ENCODE measurements at places on chromosomes 5 and 9.
A peak's percentile ranks its signal among the peaks of the same experiment; 100 is the strongest.

GRCh38 chr5:76952795-76953536 lies at the start of gene CRHBP:
Gene CRHBP (plus strand): TSS chr5:76953045. CDS start chr5:76953135, 90 bp downstream.
- peaks cover 43% of the 10 kb centered on the region for H3K27me3 ChIP-seq
- H3K27ac ChIP-seq: no peak within 1 kb of the TSS
- H3K36me3 ChIP-seq: no peaks in the 10 kb centered on the region
- peak within 1 kb of the TSS; percentile 16 for H3K4me3 ChIP-seq
- no peak for DNase-seq

DNA sequence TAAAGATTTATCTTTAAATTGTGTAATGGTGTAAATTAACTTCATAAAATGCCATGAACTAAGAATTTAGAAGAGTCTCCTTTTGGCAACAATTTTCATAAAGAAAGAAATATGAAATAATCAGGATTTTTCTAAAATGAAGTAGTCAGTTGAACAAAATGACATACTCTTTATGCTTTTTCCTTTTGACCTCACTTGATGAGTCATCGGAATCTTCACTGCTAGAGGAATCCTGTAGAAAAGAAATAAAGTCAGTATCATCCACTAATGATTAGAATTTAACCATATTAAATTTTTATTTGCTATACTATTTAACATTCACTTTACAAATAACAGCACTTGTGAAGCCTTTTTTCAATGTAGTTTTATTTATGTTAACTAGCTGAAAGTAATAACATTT lies 26.1 kb downstream of the CHD1 start:
- H3K4me3 ChIP-seq: no peak overlapping the region
- H3K27me3 ChIP-seq: no peaks in the 10 kb centered on the region
- H3K27ac ChIP-seq: no peak overlapping the region
- peaks cover 27% of the 10 kb centered on the region for H3K4me1 ChIP-seq
- H3K36me3 ChIP-seq: peaks cover 82% of the 10 kb centered on the region

DNA sequence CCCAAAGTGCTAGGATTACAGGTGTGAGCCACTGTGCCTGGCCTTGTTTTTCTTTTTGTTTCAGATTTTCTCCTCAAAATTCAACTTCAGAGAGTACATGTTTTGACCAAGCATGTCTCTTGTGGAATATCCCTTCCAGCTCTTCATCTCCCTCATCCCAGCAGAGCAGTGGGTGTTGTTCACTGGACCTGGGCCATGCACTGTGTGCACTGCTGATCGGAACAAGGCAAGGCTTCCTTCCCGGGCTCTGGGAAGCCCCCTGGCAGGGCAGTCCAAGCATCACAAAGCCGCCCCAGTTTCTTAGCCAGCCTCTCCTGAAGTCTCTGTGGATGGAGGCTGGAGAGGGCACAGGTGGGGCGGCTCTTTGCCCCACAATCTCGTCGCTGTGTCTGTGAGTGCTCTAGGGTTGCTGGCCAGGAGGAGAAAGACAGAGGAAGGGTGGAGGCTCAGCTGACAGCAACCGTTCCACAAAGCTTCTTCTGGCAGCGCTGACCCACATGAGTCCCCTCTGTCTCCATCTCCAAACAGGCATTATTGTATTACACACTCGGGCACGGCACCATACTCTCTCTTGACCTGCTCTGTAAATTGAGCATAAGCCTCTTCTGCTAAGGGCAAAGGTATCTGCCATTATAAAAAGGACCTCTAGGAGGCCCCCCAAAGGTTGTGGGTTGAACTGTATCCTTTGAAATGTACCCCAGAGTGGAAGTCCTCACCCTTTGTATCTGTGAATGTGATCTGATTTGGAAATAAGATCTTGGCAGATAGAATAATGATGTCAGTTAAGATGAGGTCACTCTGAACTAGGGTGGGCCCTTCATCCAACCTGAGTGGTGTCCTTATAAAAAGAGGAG lies 89.6 kb downstream of the TARS1 start:
- H3K4me1 ChIP-seq: no peaks in the 10 kb centered on the region
- H3K36me3 ChIP-seq: no peaks in the 10 kb centered on the region

- H3K4me3 ChIP-seq: no peak overlapping the region
- H3K27ac ChIP-seq: no peak overlapping the region
- H3K27me3 ChIP-seq: peaks cover 44% of the 10 kb centered on the region
- no peak for DNase-seq
These were observed 56.0 kb upstream of the AGXT2 start for GRCh38 chr5:35103637-35104299.

DNA sequence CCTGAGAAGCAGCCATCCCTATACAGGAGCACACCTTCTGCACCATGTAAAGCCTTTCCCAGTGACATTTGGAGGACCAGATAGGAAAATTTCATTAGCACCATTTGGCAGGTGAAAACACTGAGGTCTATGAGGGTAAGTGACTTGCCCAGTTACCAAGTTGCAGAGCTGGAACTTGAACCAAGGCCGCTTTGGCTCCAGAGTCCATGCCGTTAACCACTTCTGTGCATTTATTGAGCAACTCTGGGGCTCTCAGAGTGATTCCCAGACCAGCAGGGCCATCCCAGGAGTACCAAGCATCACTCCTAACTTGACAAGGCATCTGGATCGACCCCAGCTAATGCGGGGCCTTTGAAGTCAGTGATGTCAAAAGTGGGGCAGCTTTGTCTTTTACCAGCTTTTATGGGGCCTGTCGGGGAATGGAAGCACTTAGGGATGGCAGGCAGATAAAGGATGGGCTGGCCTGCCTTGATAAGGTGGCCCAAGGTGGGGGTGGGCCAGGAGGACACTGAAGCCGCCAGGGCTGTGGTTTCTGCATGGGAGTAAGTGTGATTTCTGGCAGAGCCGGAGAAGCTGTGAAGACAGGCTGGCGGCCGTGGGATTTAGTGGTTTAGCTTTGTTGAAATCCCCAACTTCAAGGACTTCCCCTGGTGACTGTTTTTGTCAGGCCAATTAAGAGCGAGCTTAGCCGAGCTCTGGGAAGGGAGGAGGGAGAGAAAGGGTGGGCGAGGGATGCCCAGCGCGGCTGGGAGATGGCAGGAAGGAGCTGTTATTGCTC lies 127.3 kb downstream of the MACROH2A1 start:
- peaks cover 17% of the 10 kb centered on the region for H3K4me1 ChIP-seq
- H3K36me3 ChIP-seq: no peaks in the 10 kb centered on the region
- no peak overlapping the region for H3K4me3 ChIP-seq
- no peak for DNase-seq
- H3K27ac ChIP-seq: no peak overlapping the region

- no peak for DNase-seq
- H3K4me1 ChIP-seq: peaks cover 20% of the 10 kb centered on the region
- peak overlapping the region; percentile 39 for H3K27ac ChIP-seq
- no peak overlapping the region for H3K4me3 ChIP-seq
- H3K36me3 ChIP-seq: peaks cover 10% of the 10 kb centered on the region
These were observed 2.7 kb upstream of the LARS1 start for GRCh38 chr5:146185161-146185560.

DNA sequence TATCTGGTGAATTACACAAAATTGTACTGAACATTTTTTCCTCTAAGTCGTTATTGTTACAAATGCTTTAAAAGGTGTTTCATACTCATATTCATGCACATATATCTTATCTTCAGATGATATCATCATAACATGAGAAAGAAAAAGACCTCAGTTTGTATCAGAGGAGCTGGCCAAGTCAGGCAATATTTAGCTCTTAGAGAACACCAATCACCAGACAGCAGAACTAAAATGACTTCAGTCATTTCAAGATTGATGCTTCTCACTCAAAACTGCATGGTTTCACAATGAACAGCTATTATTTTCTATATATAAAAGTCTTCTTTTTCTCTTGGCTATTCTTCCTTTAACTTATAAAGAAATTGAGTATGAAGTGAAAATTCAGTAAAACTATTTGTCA lies 44.6 kb downstream of the TSSK1B start:
- no peaks in the 10 kb centered on the region for H3K27me3 ChIP-seq
- no peak overlapping the region for H3K4me3 ChIP-seq
- no peak overlapping the region for H3K27ac ChIP-seq
- DNase-seq: no peak

DNA sequence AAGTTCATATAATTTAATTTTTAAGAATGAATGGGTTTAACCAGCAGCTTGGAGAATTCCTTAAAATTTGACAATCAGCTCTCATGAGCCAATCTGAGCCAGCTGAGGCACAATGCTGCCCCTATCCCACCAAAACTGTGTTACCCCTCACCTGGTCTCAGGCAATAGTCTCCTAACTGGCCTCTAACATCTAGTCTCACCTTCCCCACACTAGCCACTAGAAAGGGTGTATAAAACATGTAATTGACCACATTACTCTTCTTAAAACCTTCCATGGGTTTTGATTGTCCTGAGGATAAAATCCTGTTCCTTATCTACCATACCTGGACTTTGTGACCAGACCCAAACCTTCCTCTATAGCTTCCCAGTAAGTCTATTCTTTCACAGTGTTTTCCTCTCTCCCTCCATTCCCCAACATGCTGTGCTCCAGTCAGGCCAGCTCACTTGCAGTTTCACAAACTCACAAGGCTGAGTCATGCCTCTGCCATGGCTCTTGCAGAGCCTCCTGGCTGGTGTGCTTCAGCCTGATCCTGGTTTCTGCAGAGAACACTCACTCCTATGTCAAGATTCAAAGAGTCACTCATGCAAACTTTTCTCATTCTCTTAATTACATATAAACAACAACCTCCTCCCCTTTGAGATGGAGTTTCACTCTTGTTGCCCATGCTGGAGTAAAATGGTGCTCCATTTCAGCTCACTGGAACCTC lies 16.0 kb upstream of the ZCCHC7 start:
- no peaks in the 10 kb centered on the region for H3K4me1 ChIP-seq
- no peak overlapping the region for H3K27ac ChIP-seq
- no peak overlapping the region for H3K4me3 ChIP-seq
- H3K27me3 ChIP-seq: no peaks in the 10 kb centered on the region
- H3K36me3 ChIP-seq: no peaks in the 10 kb centered on the region
- DNase-seq: no peak

DNA sequence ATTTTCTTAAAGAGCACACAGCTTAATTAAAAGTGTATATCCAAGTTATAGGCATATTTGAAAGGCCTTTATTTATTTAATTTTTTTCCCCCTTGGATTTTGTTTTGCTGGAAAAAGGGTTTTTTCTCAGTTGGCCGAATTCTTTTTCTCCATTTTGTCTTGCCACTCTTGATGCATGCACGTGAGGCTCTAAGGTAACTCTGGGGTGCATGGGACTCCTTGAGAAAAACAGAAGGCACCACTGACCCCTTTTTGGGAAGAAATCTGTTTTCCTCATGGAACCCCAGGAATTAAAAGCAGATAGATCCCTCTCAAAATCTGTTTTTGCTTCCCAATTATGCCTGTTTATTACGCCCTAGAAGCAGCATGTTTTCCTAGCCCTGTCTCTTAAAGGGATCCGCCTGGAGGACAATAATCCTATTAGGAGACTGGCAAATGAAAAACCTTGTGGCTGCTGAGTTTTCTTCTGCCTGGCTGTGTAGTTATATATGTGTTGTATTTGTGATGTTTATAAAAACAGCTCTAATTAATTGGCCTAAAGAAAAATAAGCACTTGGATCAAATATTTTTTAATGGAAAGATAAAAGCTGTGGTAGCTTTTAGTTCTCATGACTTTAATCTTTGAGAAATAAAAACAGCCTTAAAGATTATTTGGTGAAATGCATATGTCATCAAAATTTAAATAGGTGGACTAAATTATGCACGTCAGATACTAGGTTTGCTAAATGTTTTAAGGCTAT lies 435.1 kb upstream of the CDH9 start:
- DNase-seq: no peak
- H3K27me3 ChIP-seq: no peaks in the 10 kb centered on the region
- H3K4me1 ChIP-seq: peaks cover 18% of the 10 kb centered on the region
- H3K36me3 ChIP-seq: peaks cover 5% of the 10 kb centered on the region

DNA sequence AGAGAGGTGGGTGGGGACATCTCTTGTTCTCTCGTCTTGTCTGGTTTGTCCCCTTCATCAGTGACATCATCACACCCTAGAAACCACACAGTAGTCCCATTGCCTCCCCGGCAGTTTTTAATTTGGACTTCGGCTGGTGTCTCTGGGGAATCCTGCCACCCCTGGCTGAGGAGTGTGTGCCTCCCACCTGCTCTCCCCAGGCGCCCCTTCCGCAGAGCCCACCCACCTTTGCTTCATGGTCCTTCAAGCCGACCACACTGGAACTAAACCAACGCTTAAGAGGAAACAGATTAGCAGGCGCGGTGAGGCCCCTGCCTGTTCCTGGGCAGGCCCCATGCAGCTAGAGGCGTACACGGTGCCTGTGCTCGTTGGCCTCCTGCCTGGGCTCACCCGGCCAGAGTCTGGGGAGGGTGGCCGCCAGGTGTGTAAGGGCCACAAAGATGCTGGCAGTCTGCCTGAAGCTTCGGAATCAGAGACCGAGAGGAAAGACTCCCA lies 107.6 kb upstream of the SPRY4 start:
- H3K4me1 ChIP-seq: no peaks in the 10 kb centered on the region
- no peaks in the 10 kb centered on the region for H3K27me3 ChIP-seq
- no peak overlapping the region for H3K27ac ChIP-seq
- DNase-seq: no peak
- no peak overlapping the region for H3K4me3 ChIP-seq
- no peaks in the 10 kb centered on the region for H3K36me3 ChIP-seq

DNA sequence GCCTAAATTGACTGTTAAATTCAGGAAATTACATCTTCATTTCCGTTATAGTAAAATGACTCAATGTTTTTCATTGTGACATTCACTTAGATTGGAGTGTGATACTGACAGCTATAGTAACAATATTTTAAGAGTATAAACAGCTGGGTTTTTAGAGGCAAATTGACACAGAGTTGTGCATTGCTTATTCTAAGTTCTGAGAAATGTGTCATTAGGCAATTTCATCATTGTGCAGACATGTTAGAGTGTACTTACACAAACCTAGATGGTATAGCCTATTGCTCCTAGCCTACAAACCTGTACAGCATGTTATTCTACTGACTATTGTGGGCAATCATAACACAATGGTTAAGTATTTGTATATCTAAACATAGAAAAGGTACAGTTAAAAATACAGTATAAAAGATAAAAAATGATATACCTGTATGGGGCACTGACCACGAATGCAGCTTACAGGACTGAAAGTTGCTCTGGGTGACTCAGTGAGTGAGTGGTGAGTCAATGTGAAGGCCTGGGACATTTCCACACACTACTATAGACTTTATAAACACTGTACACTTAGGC lies 132.7 kb downstream of the PDE4D start:
- peaks cover 8% of the 10 kb centered on the region for H3K36me3 ChIP-seq
- no peaks in the 10 kb centered on the region for H3K27me3 ChIP-seq
- H3K4me1 ChIP-seq: peaks cover 56% of the 10 kb centered on the region
- H3K27ac ChIP-seq: peak overlapping the region; percentile 75
- no peak overlapping the region for H3K4me3 ChIP-seq

DNA sequence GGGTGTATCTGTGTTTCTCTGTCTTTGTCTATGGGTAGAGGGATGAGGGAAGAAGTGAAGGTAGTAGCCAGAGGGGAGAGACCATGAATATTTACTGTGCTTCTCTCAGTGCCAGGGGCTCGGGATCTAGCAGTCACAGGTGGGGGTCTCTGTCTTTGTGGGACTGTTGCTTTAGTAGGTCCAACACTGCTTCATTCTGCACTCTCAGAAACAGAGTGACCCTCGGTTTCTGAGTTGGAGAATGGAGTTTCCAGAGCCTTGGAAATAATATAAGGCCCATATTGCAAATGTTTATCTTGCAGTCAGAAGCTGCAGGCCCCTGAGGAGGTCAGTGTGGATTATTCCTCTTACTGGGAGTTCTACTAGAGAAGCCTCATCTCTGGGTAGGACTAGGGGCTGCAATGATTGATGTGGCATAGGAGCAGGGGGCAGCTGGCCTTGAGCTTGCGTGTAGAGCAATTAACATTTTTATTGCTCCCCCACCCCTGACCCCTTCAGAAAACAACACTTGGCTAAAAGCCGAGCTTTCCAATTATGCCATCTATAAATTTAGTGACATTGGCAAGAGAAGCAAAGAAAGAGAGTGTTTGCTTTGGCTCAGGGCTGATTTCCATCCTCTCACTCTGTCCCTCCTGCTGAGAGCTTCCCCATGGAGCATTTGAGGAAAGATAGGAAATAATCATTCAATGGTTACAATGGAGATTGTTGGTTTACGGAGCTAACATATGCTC lies 55.0 kb upstream of the TRPC7 start:
- DNase-seq: no peak
- H3K27ac ChIP-seq: no peak overlapping the region
- peaks cover 20% of the 10 kb centered on the region for H3K27me3 ChIP-seq
- H3K36me3 ChIP-seq: no peaks in the 10 kb centered on the region
